ENCODE measurements at places on chromosomes 11 and 22. TPM values are rescaled to one million over a fixed set of nuclear protein-coding genes. Genes with fewer than 3 reads are reported as not detected.

OR2AG1 gene
- polyA plus RNA-seq = not detected

DNAJB13 gene
- polyA plus RNA-seq = 0.77 TPM

FAM83F gene
- 0.31 TPM for polyA plus RNA-seq

GPHA2 gene
- polyA plus RNA-seq = not detected

OR52E8 gene
- polyA plus RNA-seq = not detected

KRTAP5-7 gene
- polyA plus RNA-seq = not detected

POLD3 gene
- polyA plus RNA-seq = 16.7 TPM

RBM7 gene
- polyA plus RNA-seq = 34.2 TPM

RAB1B gene
- polyA plus RNA-seq = 98.6 TPM
